ENCODE measurements at places on chromosomes 2 and 18.

- no peak for DNase-seq
These were observed 627.8 kb upstream of the ID2 start for GRCh38 chr2:8054070-8054469.

DNA sequence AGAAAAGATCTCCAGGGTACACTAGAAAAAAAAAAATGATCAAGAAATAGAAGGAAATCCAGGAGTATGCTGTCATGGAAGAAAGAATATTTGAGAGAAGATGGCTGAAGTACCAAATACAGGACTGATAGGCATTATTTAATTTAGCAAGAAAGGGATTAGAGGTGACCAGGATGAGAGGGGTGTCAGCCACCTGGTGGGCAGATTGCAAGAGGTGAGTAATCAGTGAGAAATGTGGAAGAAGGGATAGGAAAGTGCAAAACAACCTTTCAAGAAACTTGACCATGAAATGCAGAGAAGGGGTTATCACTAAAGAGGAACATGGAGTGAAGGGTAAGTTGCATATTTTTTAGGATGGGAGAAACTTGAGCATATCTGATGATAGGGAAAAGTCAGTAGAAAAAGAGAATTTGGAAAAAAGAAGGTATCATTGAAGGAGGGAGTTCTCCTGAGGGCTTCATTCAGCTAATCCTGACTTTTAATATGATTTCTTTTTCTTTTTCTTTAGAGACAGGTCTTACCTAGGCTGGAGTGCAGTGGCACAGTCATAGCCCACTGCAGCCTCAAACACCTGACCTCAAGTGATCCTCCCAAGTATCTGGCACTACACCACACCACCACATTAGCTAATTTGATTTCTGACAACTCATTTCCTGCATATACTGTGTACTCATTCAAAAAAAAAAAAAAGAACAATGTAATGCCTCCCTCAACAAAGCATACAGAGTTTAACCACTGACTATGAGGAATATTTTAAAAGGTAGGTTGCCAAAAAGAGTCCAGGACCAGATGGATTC is 101.3 kb downstream of the LRP2 start:
- no peak for DNase-seq

GRCh38 chr2:219947575-219947974 is 320.1 kb downstream of the SLC4A3 start:
- DNase-seq: no peak

DNA sequence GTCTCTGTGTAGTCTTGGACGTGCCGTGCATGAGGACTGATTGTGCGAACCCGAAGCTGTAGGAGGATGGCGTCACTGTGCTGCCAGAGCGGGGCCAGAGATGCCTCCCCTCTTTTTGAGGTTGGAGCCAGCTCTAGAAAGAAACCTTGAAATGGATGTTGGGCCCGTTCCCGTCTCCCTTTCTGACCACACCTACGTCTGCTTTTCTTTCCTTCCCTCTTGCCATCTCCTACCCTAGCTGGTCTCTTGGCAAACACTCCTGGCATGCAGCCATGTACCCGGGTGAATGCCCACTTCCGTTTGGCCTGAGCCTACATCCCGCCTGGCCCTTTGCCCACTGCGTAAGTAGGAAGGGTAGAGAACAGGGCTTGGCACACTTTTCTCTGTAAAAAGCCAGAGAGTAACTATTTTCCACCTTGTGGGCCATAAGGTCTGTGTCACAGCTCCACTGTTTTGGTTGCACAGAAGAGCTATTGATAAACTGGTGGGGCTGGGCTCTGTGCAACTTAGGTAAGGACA is 37.4 kb downstream of the SH3BP4 start:
- no peak for DNase-seq

Measured in T follicular helper cell (primary cell).